ENCODE measurements at places on chromosomes 2 and 18.

- no peak for DNase-seq
Measured at GRCh38 chr2:155574941-155575340, 757.6 kb downstream of the NR4A2 start.

DNA sequence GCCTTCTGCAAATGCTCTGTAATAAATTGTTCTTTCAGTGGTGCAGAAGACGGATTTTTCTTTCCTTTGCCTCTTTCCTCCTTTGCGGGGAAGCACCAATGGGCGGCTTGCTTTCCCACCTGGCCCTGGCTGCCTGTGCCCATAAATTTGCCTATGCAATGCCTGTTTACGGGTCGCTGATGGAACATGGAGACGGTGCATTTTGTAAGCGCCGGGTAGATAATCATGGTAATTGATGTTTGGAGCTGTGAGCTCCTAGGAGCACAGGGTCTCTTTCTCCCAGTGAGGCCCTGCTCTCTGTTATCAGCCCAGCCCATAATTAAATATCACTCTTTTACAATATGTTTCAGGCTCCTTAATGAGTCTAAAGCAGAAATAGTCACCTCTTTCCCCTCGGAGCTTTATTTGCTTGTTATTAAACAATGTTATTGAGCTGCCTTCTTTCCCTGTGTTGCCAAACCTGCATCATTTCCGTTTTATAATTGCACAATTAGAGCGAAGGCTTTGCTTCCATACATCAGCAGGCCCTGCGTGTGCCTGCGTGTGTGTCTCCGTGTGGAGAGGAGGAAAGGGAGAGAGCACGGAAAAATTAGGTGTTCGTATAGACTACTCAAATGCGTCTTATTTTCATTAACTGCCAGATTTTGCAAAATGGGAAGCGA lies 437.4 kb upstream of the POU3F3 start:
- no peak for DNase-seq

DNA sequence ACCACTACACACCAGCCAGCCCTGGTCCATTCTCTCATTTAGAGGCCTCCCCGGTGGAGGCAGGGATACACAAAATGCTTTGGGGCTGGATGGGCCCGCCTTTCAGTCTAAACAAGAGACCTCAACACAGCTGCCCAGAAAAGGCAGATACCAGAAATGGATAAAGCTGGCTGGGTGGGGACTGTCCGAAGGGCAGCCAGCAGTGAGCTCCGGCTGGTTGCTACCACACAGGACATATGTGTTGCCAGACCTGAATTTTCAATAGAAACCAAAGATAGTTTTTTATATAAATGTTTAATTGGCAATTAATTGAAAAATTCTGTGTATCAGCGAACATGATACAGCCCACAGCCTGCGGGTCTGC lies 1.4 kb downstream of the GPBAR1 start:
- no peak for DNase-seq

DNA sequence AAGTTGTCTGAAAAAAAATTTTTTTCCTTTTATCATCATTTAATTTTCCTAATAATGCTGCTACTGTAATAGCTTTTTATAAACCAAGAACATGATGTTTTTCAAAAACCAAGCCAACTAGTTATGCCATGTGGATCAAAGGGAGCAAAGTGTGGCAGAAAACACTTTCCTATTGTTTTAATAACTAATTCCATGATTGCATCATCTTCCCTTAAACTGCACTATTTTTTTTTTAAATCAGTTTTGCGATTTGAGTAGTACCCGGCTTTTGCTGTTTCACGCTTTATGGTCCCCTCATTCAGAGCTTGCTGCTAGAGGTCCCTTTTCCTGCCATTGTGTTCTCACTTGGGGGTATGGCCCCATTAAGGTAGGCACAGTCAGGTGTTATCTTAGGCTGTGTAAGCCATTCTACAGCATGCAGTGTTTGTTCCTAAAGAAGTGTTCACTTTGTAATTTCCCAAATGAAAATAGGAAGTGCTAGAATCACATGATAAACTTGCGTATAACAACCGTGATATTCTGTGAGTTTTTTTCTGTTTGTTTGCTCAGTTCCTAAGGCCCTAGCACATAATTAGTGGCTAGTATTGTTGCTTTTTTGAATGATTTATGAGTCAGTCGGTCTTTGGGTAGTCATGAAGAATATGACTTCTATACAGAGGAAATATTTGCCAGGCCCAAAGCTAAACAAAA lies 225.8 kb downstream of the PTGR3 start:
- DNase-seq, result no peak

- DNase-seq, result no peak
Measured at GRCh38 chr2:223797037-223797436, 40.3 kb downstream of the AP1S3 start.

DNA sequence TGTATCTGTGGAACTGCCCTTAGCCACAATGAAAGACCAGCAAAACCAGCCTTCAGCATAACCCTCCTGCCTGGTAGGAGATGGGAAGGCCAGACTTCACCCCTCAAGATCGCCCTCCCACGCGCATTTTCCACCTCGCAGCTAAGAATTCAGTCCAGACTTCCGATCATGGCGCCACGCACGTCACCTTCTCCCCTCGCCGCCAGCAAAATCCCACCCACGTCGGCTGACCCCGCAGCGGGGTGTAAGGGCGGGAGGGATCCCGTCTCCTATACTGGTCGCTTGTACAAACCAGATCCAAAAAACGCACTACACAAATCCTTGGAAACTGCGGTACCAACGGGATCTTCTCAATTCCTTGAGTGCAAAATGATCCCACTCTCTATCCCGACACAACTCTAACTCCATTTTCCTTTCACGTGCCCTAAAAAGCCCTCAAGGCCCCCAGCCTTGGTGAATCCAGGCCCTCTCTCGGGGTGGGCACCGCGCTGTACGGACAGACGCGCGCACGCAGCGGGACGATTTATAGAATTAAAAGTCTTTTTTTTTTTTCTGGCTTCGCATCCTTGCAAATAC lies 1.0 kb upstream of the BMPR2 start:
- DNase-seq, result peak; percentile 43

GRCh38 chr18:46346213-46346612 lies 242.0 kb downstream of the HAUS1 start:
- no peak for DNase-seq

- DNase-seq, result no peak
Measured at GRCh38 chr2:55231546-55232083, 478 bp downstream of the CLHC1 start.

DNA sequence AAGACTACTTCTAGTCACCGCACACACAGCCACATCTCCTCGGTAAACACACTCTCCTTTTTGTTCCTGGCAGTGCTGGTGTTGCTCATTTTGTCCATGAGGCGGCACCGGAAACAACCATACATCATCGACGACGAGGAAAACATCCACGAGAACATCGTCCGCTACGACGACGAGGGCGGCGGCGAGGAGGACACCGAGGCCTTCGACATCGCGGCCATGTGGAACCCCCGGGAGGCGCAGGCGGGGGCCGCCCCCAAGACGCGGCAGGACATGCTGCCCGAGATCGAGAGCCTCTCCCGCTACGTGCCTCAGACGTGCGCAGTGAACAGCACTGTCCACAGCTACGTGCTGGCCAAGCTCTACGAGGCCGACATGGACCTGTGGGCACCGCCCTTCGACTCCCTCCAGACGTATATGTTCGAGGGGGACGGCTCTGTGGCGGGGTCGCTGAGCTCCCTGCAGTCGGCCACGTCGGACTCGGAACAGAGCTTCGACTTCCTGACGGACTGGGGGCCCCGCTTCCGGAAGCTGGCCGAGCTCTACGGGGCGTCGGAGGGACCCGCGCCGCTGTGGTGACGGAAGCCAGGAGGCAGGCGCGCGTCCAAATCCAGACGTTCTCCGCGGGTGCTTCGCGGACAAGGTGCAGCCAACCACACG lies 221.0 kb downstream of the CDH20 start:
- DNase-seq, result peak; percentile 15

DNA sequence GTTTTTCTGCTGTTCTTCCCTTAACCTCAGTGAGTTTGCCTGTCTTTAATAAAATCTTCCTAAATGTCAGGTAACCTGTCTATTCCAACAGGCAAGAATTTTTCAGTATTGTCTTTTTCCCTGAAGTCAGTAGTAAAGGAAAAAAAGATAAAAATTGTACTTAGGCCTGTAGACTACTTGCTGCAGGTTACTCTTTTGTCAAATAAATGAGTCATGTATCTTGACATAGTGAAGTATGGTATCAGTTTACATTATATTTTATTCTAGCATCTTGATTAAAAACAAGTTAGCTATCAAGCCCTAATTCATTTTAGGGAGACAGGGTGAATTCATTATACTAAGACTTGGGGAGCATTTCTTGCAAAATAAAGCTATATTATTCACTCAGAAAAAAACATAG lies 59.8 kb downstream of the ITGA4 start:
- no peak for DNase-seq

GRCh38 chr2:239225371-239225851 lies 175.4 kb downstream of the HDAC4 start:
- DNase-seq, result no peak

GRCh38 chr2:150612957-150613710 lies 125.7 kb upstream of the RND3 start:
- DNase-seq, result no peak

Data from activated naive CD4-positive, alpha-beta T cell treated with Interleukin-2 at 50 U/mL for 16 hours (primary cell).